ENCODE measurements at places on chromosomes 1 and 21.

DNA sequence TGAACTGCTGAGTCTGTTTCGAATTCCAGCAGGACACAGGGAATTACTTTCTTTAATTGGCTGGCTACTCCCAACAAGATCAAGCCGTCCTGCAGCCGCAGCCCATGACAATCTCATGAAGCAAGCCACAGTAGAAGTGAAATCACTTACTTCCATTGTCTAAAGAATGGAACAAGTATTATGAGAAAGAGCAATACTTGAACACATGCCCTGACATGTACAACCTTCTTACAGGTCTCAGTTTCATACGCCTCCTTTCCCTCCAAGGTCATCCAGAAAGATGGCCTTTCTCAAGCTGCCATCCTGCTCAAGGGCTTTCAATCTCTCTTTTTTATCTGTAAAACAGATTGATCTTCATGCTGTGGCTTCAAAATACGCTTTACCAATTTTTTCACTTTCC, 85.1 kb downstream of the PCSK9 start:
- DNase-seq = no peak

DNA sequence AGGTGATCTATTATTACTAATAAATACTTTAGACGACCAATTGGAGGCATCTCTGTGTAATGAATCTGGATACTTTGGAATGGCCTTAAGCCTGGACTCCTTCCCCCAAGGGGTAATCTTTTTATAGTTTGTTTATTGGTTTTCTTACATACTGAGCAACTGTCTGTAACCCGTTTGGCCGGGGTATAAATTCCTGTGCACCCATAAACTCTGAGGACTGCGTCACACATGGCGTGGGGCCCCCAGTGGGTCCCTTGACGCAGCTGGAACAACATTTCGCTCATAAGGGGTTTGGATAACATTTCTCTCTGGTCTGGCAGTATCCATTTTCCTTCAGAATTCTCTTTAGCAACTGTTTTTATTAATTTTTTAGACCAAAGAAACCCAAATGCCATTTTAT, 26.5 kb downstream of the SCCPDH start:
- no peak for DNase-seq

GRCh38 chr1:151547119-151547899, 7.2 kb downstream of the TUFT1 start:
- DNase-seq = peak; percentile 94

GRCh38 chr1:56456435-56457101, 122.8 kb downstream of the PLPP3 start:
- DNase-seq = no peak

DNA sequence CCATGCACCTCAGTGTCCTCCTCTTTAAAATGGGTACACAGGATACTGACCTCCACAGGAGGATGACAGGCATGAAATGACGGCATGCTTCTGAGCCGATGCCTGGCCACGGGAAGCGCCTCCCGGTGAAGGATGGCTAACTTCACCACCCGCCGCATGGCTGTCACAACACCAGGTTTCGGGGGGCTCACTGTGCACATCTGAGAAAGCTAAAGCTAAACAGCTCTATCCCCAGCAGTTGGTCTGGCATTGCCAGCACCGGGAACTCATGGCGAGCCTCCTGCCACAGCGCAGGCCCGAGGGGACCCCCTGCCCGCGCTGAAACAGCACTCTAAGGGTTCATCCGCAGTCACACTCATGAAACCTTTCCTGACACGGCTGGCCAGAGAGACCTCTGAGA, 16.0 kb downstream of the NPHP4 start:
- no peak for DNase-seq

DNA sequence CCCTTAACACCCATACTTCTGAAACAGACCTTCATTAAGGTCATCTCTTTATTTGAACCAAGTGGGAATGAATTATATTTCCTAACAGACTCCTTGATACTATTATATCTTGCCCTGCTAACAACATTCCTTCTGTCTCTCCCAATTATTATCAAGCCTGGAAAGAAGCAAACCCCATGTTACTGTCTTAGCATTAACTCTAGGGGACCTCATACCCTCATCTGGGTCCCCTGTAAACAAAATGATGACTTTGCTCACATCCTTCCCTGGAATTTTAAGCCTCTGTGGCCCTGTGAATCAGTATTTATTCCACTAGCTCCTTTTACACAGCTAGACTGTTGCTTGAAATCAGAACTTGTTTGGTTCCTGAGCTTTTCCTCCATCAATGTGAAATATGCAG, 38.3 kb upstream of the BCL10 start:
- DNase-seq = no peak

DNA sequence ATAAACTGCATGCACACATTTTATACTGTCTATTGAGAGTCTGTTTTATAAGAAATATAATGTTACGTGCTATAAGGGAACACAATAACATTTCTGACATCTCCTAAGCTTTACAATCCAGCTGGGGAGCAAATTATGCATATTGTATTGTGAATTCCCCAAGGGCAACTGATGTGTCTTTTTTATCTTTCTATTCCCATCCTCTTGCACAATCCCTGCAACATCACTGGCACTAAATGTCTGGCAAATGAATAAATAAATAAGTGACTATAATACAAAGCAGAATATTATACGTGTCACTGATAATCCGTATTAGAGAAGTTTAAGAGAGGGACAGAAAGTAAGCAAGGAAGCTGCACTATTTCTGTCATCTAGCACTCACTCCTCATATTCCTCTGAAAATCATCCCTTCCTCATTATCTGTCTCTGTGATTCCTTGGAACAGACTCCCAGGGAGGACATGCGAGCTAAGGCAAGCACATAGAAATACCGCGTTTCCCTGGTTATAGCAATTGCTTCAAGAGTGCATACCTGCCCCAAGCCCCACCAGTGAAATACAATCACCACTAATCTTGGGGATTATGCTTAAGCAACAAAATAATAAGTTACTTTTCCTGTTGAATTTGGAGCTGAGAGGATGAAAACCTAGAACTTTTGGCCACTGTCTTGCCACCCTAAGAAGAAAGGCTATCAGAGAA, 205.4 kb downstream of the SMYD3 start:
- DNase-seq = no peak

DNA sequence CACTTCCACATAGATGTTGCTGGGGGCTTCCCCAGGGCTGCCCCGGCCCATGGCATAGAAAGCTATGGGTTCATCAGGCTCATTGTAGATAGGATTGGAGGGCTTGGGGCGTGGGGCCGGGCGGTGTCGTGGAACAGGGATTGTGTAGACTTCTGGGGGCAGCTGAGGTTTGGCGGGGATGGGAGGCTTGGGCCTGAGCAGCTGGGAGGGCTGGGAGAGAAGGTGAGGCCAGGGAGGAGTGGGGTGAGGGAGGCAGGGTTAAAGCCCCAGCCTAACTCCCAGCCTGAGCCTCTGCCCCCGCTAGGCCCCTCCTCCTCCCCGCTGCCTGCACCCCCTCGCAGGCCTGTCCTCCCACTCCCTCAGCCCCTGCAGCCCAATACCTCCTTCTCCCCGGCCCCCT, 7.4 kb downstream of the SH2D2A start:
- no peak for DNase-seq

DNA sequence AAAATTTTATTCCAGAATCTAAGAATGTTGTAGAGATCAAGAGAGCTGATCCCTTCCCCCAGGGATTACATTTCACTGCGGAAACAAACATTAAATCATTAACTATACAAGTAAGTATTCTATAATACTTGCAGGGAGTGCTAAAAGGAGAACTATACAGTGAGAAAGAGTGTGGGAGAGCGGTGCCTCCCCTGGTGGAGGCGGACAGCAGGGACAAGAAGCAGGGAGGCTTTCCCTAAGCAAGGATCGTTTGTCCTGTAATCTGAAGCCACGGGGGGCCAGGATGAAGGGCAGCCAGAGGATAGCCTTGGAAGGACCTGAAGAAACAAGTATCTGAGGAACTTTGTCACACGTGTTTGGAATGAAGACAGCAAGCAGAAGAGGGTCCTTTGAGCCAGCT, 40.1 kb downstream of the SLC9C2 start:
- DNase-seq = no peak

DNA sequence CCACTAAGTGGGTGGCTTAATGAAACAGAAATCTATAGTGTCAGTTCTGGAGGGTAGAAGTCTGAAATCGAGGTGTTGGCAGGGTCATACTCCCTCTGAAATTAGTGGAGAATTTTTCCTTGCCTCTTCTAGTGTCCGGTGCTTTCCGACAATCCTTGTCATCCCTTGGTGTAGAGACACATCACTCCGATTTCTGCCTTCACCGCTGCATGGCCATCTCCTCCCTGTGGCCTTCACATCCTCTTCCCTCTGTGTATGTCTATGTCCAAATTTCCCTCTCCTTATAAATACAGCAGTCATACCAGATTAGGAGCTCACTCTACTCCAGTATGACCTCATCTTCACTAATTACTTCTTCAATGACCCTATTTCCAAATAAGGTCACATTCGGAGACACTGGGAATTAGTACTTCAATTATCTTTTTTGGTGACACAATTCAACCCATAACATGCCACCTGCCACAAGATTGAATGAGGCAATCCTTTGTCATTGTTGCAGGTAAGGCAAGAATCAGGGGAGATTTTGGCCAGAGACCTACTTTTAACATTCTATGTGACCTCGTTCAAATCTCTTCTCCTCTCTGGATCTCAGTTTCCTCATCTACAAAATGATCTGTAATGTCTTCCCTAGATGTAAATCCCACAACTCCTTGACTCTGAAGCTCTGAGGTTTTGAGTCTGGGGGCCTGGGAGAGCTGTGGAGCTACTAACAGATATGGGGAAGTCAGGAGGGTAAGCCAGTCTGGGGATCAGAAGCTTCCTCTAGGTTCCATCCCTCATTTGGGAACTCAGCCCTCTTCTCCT, 16.1 kb downstream of the NAV1 start:
- no peak for DNase-seq

- no peak for DNase-seq
Measured at GRCh38 chr21:44601596-44602462, 1.4 kb downstream of the KRTAP10-7 start.

DNA sequence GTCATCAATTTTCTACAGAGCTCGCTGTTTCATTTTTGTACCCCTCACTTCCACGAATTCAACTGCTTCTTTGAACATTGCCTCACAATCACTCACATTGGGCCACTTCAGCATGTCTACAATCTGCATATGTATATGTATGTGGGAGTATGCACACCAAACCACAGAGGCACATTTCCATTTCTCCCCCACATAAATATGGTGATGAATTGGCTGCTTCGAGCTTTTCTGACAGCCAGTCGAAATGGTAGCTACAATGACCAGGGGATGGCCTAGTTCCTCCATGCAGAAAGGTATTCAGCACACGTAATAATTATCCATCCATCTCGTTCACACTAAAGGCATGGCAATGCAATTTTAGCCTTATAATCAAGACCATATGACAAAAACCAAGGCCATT, 229.6 kb upstream of the ESRRG start:
- no peak for DNase-seq

- no peak for DNase-seq
Measured at GRCh38 chr1:6045110-6045502, 582 bp upstream of the KCNAB2 start.

DNA sequence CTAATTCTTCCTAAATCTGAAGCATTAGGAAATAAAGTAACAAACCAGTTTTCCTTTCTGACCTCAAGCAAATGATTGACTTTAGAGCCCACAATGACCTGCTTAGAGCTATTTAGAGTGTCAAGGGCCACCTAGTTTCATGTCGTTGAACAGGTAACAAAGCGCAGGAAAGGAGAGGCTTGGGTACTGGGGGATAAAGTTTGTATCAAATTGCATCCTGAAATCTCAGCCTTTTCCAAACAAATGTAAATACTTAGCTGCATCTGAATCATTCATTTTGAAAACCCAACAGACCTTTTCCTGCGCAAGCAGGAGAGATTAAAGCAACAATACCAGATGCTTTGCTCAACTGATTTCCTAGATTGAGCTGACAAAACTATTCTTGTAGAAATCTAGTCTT, 121.2 kb downstream of the NRIP1 start:
- DNase-seq = no peak

DNA sequence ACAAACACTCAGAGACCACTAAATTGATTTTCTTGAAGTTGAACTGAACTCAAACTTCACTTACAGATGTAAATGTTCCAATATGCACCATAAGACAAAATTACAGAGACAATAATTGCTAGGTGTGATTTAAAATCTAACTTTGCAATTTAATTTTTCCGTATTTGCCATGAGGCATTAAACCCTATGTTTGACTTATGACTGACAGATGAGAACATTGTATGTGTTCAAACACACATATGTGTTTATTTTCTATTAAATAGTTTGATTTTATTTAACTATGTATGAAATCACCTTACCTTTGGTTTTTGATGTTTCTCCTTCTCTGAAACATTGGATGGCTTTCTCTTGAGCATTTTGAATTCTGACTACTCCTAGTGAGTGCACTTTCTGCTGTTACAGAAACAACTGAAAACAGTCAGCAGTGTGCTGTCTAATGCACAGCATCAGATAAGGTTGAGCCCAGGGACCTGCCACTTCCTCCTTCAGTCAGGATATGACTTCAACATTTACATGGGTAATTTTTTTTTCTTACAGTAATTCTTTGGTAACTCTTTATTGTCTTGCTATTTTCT, at the start of gene SAMSN1:
TSS of gene SAMSN1 (minus strand) at position 410 of the 575 bp plus-strand sequence. CDS start at position 356, 54 bp downstream.
- DNase-seq = no peak

DNA sequence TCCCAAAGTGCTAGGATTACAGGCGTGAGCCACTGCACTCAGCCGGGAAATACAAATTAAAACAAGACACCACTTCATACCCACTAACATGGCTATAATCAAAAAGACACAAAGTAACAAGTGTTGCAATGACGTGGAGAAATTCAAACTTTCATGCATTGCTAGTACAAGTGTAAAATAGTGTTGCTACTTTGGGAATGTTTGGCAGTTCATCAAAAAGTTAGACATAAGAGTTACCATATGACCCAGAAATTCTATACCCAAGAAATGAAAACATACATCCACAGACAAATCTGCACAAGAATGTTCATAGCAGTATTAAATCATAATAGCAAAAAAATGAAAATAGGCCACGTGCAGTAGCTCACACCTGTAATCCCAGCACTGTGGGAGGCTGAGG, 16.4 kb downstream of the FOXJ3 start:
- DNase-seq = peak; percentile 66
